ENCODE measurements at places on chromosomes 11 and 22.

- DNase-seq, result no peak
Measured at GRCh38 chr22:44193535-44193891, 12.8 kb downstream of the PARVG start.

DNA sequence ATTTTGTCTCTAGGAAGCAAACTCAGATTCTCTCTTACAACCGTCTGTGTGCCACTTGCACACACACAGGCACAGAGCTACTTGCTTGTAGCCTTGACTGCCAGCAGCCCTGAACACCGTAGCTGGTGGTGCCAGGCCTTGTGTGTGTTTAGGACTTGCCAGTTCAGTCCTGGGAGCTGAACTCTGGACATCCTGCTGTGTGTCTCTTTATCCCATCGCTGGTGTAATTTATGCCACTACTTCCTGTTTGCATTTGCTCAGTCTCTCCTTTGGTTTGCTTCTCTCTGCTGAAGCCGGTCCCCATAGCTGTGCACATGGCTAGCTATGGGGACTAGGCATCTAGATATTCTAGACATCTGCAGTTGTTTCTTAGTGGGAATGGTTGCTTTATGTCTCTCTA, 24.0 kb downstream of the MARK2 start:
- no peak for DNase-seq

DNA sequence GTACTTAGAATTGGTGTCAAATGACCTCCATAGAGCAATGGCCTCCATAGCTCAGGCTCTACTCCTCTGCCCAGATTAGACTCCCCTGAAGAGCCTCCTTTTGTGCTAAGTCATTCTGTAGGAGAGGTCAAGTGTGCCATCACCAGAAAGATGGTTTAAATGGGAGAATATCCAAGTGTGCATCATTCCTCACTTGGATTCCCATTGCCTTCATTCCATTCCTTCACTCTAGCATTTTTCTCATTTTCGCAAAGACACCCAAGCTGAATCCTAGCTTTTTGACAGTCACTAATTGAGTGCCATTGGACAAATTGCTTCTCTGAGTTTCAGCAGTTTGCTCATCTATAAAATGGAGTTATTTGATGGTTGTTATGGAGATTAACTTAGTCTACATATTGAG, 16.9 kb downstream of the CLMP start:
- no peak for DNase-seq

DNA sequence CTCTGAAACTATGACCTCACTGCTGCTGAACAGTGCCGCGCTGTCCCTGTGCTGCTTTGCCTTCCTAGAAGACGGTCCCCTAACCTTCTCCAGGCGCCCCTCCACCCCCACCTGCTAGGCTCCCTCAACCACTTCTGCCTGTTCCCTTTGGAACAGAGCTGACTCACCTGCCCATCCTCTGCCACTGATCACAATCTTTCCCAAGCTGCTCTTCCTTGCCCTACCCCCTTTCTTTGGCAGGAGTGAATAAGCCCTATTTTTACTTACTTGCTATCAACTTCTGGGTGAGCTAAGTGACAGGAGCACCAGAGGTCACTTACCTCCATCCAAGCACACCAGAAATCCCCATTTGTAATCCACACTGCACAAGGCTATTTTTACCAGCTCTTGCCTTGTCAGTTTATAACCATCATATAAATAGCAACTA, 116.0 kb upstream of the BID start:
- no peak for DNase-seq

DNA sequence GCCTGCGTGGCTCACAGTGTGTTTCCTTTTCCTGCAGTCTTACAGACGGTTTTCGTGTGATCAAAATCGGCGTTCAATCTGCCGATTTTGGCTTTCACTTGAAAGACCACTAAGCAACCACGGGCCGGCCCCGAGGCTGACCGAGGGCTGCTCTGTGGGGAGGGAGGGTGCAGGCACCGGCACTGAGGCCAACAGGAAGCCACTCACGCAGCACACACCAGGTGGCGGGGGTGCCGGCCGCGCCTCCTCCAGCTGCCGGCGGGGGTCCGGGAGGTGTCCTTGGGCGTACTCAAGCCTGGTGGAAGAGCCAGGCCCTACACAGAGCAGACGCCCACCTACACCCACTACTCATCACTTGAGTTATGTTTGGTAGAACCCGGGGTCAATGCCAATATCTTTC, 14.3 kb downstream of the TOLLIP start:
- DNase-seq, result no peak

- DNase-seq, result no peak
Measured at GRCh38 chr11:66659763-66660162, 17.9 kb downstream of the RBM4B start.

GRCh38 chr11:73374151-73374550, 2.0 kb upstream of the RELT start:
- DNase-seq, result no peak

DNA sequence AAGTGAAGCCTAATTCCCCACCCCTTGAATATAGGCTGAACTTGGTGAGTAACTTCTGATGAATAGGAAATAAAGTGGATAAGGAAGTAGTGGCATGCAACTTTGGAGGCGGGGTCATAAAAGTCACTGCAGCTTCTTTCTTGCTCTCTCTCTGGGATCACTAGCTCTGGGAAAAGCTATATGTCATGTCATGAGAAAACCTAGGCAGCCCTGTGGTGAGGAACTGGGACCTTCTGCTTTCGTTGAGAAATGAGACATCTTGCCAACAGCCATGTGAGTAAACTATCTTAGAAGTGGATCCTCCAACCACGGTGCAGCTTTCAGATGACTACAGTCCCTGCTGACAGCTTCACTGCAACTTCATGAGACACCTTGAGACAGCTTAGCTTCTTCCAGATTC, 15.7 kb downstream of the ZNF214 start:
- no peak for DNase-seq
